ENCODE measurements at places on chromosomes 7 and 10.

GRCh38 chr7:103810112-103810744 lies 179.2 kb downstream of the RELN start:
- no peak for DNase-seq

GRCh38 chr7:111012149-111012548 lies 78.8 kb upstream of the LRRN3 start:
- DNase-seq = no peak

- DNase-seq = no peak
Observed at GRCh38 chr7:34747176-34747781, 89.3 kb downstream of the NPSR1 start.

- no peak for DNase-seq
Observed at GRCh38 chr7:93562936-93563335, 11.6 kb downstream of the CALCR start.

GRCh38 chr7:105808703-105809590 lies 67.5 kb downstream of the ATXN7L1 start:
- peak; percentile 68 for DNase-seq

- no peak for DNase-seq
Observed at GRCh38 chr7:101781439-101781838, 36.0 kb upstream of the CUX1 start.

GRCh38 chr10:24427678-24428409 lies 218.9 kb downstream of the KIAA1217 start:
- DNase-seq = no peak

GRCh38 chr10:110032801-110033700 lies 25.3 kb downstream of the ADD3 start:
- DNase-seq = no peak

DNA sequence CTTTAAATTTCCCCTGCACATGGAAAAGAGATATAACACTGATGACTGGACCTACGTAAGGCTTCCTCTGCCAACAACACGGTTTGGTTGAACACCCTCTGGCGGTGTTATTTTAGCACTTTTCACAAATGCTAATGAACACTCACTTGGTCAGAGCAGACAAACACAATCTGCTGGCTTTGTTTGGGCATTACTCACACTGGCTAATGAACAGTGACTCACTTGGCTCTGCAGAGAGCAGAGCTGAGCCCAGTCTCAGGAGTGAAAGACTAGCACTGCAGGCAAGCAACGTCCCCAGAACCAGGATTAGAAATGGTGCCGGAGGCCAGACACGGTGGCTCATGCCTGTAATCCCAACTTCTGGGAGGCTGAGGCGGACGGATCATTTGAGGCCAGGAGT lies 430.8 kb downstream of the PLXNA4 start:
- DNase-seq = no peak

- DNase-seq = no peak
Observed at GRCh38 chr10:14063531-14064285, 267.0 kb downstream of the FRMD4A start.

GRCh38 chr7:26865094-26865388 lies 651 bp upstream of the SKAP2 start:
- no peak for DNase-seq

GRCh38 chr7:20596653-20597052 lies 18.8 kb upstream of the ABCB5 start:
- DNase-seq = no peak

- DNase-seq = no peak
Observed at GRCh38 chr10:75283671-75284470, 48.1 kb upstream of the COMTD1 start.

DNA sequence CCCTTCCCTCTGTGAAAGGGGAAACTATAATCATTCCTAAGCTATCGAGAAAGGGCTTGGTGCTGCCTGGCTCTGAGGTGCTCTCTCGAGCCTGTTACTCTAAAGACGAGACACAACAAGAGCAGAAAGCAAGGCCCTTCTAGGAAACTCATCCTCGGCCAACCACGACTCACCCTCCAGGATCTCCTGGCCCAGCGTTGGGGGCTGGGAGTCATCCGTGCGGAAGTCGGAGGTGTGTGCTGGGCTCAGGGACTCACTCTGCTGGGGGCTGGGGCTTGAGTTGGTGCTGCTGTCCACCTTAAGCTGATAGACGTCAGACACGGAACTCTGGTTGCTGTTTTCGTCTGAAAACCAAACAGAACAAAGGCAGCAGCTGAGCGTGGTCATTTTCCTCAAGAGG lies 17.6 kb upstream of the BAZ1B start:
- DNase-seq = no peak

DNA sequence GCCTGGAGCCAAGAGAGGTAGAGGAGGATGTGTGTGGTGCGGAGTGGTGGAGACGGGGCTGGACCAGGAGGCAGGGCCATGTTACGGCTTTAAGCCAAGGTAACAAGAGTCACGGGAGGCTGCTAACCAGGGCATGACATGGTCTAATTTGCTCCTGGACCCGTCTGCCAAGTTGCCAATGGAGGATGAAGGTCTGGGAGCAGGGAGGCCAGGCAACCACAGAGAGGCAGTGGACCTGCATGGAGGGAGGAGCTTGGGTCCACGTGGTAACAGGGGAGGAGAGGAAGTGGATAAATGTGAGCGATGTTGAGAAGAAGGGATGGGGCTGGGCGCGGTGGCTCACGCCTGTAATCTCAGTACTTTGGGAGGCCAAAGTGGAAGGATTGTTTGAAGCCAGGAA lies 31.0 kb downstream of the SRRM3 start:
- DNase-seq = no peak

- DNase-seq = no peak
Observed at GRCh38 chr10:3838460-3839437, 53.7 kb upstream of the KLF6 start.

- no peak for DNase-seq
Observed at GRCh38 chr7:134724606-134725005, 54.8 kb upstream of the CALD1 start.

GRCh38 chr10:87612115-87612514 lies 47.6 kb upstream of the PAPSS2 start:
- no peak for DNase-seq

DNA sequence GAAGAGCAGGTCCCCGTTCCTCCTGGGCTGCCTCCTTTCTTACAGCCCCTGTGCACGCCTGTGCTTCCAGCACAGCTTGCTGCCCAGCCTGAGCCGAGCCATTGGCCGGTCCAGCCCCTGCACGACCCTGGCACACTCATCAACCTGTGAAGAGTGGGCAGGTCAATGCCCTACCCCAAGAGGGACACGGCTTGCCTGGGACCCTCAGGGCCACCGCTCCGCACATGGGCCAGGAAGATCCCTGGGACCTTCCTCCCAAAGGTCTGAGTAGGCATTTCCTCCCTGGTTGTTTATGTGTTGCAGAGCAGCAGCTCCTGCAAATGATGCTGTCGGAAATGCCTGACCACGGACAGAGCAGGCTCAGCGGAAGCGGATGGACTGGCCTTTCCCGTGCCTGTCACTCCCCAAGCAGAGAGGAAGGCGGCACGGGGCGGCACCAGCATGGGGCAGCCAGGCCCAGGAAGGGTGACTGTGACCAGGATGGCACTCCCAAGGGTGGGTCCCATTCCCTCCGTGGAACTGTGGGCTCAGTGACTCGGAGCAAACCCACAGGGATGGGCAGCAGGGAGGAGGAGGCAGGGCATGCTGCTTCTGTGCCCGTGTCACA lies 252.5 kb downstream of the TNS3 start:
- no peak for DNase-seq

GRCh38 chr10:4001811-4002210 lies 216.8 kb upstream of the KLF6 start:
- no peak for DNase-seq

DNA sequence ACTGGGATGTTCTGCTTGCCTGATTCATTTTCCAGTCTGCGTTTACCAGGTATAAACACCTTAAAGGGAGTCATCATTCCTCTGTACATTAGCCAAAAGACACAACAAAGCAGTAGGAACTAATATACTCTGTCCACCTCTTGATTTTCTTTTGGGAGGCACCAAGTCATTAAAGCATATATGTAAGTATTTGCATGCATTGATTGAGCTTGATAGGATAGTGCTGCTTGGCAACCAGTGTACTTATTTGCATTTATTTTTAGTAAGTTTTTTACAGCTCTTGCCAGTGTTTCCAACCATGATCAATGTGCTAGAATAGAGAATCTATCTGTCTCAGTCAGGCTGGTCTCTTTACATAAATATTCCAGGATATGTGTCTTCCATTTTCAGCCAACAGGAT lies 353.3 kb upstream of the SEMA3C start:
- no peak for DNase-seq

DNA sequence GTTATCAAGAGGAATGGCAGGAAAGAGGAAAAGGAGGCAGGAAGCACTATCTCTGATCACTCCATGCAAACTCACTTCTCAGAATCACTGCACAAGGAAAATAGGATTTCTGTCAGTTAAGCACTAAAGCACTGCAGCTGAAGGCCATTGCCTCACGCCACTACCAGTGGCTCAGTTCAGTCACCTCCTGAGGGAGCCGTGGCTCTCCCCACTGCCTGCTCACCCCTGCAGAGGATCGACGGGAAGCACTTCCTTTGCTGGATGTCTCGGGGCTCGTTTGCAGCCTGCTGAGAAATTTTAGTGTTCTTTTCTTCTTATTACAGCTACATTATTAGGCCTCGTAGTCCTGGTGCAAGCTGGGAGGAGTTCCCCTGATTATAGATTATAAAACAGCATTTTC lies 90.1 kb upstream of the ADCY1 start:
- DNase-seq = no peak

DNA sequence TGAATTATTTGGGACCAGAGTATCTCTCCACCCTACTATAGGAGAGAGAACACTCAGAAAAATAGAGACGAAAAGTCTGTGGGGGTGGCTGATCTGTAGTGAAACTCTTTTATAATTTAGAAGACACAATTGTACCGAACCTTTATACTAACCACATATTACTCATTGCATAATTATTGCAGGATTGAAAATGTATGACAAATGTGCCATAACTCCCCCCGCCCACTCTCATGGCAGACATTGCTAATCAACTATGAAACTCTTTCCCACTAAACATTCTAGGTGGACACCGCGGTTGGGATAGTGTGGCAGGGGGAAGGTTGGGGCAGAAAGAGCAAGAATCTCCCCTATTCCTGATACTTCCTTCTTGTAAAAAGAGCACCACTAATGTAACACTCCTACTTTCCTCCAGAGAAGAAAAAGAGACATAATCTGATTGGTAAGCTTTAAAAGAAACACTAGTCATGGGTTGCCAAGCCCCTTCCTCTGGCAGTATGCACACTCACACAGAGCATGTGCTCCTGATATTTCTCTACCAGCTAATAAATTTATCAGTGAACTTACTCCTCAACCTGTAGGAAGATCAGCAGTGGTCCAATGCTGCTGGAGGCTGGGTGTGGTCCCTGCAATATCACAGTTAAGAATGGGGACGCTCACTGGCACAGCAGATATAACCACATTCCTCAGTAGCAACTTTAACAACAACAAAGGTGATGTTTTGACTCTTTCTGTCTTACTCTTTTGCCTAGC lies 18.7 kb upstream of the ARID5B start:
- DNase-seq = peak; percentile 67

DNA sequence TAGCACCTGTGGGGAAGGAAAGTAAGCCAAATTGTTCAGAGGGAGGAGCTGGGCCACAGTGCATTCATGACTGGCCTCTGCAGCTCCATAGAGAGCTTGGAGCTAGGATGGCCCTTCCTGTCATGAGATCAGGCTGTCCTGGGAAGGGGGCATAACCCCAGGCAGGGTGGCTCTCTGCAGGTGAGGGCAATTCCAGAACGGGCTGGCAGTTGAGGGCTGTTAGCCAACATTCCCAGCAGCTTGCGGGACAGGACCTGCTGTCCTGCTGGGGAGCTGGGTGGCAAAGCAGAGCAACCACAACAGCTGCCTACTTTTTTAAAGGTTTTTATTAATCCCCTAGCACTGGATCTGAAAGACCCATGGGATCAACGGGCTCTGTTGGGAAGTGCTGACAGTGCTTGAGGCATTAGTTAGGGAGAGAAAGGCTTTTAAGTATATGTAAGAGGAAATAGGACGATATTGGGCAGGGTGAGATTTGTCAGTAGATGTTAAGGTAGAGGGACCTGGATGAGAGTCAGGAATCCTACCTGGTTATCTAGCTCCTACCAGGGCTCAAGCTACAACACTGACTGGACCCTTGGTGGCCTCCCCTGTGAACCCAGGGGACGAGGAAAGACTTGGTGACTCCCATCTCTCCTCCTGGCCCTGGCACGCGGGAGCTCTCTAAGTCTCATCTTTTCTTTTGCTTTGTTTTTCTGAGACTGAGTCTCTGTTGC lies 77.8 kb downstream of the NAMPT start:
- no peak for DNase-seq

GRCh38 chr7:64854969-64855368 lies 48.1 kb upstream of the ZNF273 start:
- no peak for DNase-seq

GRCh38 chr7:158228986-158229385 lies 358.6 kb downstream of the PTPRN2 start:
- no peak for DNase-seq

- DNase-seq = no peak
Observed at GRCh38 chr10:22816298-22816653, 101.9 kb upstream of the PIP4K2A start.

- no peak for DNase-seq
Observed at GRCh38 chr10:14487488-14487883, 156.8 kb upstream of the FRMD4A start.

DNA sequence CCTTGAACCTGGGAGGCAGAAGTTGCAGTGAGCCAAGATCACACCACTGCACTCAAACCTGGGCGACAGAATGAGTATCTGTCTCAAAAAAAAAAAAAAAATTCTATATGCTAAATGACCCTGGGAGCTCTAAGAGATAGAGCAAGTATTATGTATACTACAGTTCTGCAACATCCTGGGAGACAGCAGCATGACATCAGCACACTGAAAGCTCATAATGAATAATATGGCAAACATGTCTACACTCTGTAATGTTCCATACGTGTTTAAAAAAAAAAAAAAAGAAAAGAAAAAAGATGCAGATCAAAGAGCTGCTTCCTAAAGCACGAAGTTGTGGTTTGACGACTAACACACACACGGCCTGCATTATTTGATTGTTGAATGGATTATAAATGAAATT lies 72.5 kb downstream of the CUL2 start:
- no peak for DNase-seq

GRCh38 chr7:1156782-1157535 lies 3.0 kb downstream of the ZFAND2A start:
- DNase-seq = no peak

- DNase-seq = no peak
Observed at GRCh38 chr10:35329520-35329919, 6.8 kb upstream of the CCNY start.

GRCh38 chr10:79063661-79064492 lies 4.9 kb upstream of the ZMIZ1 start:
- DNase-seq = no peak

GRCh38 chr10:14377591-14378175 lies 47.0 kb upstream of the FRMD4A start:
- no peak for DNase-seq

GRCh38 chr10:89789188-89789877 lies 87.9 kb downstream of the KIF20B start:
- DNase-seq = no peak
